Amniotic epithelial cell (primary cell): ENCODE measurements at places on chromosomes 5 and 9.

DNA sequence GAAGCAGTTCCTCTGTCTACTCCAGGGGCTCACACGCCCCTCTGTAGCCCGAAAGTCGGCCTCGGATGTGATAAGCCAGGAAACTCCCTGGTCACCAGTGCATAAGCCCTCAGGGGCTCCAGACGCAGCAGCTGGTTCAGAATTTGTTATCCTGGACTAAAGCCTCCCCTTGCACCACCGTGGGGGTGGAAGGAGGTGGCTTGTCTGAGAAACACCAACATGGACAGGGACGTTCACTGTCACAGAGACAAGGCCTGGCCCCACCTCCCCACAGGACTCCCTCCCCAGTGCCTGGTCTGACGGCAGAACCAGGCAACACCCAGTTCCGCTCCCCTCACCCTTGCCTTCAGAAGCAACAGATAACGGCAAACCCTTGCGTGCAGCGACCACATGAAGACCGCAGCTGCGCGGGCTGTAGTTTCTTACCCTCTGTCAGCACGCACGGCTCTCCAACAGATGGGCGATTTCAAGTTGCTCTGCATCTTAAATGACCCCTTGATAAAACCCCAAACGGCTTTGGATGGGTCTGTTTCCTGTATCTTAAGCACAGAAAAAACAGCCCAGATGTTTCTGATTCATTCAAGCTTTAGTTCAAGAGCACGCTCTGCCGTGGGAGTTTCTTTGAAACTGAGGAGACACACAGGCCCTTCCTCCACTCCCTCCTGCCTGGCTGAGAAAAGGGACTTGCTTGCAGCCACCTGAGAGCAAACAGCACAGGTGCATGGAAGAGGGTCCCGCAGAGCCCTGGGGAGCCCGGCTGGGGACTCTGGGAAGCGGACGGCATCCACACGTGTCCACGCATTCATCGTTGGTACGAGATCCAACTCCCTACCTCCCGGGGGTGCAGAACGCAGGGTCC lies 44.7 kb upstream of the NKD2 start:
- DNase-seq: peak; percentile 77

DNA sequence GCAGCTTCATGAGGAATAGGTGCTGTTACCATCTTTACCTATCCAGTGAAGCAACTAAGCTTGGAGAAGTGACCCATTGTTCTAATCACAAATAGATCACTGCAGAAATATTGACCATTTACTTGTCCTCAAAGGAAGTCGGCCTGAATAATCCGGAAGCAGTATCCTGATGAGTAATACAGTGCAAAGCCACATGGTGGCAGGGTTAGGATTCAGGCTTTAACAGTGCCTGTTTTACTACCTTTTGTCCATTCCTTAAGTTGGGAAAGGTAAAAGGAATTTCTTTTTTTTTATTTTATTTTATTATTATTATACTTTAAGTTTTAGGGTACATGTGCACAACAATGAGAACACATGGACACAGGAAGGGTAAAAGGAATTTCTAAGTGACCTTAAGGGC lies 336.3 kb downstream of the KDM4C start:
- peak; percentile 12 for DNase-seq

DNA sequence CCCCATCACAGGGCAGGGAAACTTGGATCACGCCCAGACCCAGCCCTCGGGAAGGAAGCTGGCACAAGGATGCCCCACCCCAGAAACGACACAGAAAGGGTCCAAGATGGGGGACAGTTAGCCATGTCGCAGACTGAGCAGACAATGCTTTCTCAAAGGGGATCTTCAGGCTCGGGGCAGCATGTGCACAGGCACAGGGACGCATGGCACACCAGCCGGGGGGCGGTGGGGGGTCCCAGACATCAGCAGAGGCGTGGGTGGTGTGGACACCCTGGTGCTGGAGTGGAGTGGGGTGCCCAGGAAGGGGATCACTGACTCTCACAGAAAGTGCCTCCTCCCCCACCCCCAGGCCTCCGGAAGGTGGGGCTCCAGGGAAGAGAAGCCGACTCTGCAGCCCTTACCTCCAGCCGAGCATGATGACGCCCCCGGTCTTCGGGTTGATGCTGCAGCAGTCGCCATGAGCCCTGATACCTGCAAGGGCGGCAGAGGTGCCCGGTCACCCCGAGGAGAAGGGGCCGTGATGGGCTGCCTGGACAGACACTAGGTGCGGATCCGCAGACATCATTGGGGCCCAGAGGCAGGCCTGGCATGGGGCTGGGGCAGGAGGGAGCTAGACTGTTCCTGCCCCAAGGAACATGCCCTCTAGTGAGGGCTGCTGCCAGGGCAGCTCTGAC lies 44.5 kb upstream of the ZNF354A start:
- DNase-seq: no peak

DNA sequence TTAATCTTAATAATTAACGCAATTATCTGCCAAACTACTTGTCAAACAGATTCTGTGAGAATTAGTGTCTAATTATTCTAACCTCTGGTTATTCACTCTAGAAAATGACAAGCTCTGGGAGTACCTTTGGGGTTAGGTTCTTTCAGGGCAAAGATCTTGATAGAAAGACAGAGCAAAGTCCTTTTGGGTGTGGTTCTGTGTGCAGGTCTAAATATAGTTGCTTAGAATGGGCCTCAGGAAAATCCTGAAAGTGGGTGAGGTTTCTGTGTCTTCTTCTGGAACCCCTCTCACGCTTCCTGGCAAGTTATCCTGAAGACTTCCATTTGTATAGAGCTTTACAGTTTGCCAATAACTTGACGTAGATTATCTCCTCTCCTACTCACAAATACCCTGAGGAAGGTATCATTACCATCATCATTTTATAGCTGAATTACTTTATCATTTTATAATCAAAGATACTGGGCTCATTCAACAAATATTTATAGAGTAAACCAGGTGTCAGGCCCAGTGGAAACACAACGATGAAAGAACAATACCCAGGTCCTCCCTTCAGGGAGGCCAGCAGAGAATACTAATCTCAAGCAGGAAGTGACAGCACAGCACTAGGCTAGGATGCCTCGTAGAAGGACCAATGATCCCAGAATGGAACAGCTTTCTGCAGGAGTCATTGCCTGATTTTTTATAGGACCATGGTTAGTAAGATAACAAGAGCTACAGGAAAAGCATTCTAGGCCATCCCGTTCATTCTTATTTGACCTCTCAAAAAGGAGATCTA lies 27.6 kb upstream of the LHFPL2 start:
- DNase-seq: no peak

DNA sequence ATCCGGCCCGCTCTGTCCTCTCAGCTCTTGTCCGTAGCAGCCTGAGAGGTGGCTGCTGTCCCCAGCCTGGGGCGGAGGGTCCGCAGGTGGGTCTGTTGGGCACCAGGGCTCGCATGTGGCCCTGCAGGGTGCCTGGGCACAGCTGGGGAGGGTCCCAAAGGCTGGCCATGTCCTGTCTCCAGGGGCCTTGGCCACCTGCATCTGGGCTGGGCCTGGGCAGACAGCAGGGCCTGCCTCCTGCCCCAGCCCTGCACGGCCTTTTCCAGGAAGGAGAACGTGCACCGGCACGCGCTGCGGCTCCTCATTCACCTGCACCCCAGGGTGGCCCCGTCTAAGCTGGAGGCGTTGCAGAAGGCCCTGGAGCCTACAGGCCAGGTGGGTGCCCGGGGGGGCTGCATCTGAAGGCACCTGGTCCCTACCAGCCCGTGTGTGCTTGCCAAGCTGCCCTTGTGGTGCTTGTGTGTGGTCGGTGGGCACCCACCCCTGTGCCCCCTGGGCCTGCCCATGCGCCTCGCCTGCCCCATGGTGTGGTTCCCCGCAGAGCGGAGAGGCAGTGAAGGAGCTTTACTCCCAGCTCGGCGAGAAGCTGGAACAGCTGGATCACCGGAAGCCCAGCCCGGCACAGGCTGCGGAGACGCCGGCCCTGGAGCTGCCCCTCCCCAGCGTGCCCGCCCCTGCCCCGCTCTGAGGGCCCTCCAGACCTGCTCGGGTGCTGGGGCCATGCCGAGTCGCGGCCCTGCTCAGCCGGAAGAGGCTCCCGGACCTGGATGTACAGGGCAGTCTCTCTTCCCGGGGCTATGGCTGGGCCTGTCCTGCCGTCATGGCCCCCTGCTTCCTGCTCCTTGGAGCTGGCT lies 5.1 kb upstream of the TOR4A start:
- no peak for DNase-seq

- peak; percentile 7 for DNase-seq
Measured at GRCh38 chr5:97182571-97183099, 412 bp downstream of the RIOK2 start.
